ENCODE measurements at places on chromosomes 5 and 9. TPM values are rescaled to one million over a fixed set of nuclear protein-coding genes. Genes with fewer than 3 reads are reported as not detected.
A peak's percentile ranks its signal among the peaks of the same experiment; 100 is the strongest.

Gene SLC6A18
- total RNA-seq, result not detected

- H3K27ac ChIP-seq, result no peak overlapping the region
- no peak for DNase-seq
- no peaks in the 10 kb centered on the region for H3K27me3 ChIP-seq
These were observed 542.6 kb downstream of the CSNK1G3 start for GRCh38 chr5:124054564-124054963.

GRCh38 chr9:2570615-2571479 lies 50.7 kb upstream of the VLDLR start:
- no peak overlapping the region for H3K4me3 ChIP-seq
- peaks cover 13% of the 10 kb centered on the region for H3K27me3 ChIP-seq
- H3K36me3 ChIP-seq, result no peaks in the 10 kb centered on the region
- no peak overlapping the region for H3K27ac ChIP-seq
- DNase-seq, result no peak

DNA sequence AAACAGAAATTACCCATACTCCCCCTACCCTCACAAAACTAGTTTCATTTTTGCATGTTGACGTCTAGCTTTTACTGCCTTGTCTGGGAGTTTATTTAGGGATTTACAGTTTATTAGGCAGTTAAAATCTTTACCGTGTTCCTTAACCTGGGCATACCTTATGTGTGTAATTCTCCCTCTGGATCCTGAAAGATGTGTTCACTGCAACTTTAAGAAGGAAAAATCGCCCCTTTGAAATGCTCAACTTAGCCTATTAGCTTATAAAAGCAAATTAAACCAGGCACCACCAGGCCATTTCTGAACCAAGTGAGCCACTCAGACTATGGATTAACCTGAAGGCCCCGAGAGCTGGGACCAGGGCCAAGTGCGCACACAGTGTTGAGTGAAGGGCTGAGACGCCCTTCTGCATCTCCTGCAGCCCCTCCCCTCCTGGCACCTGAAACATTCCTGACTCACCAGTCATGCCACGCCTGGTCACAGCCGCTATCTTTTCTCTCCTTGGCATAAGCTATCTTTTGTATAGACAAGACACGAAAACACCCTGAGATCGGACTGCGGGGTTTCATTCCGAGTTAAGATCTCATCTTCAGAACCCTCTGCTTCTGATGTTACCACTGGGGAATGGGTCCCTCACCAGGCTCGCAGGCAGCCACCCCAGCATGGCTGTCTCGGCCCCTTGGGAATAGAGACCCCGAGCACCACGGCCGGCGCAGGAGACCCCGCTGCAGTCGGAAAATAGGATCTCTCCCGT lies 111.9 kb downstream of the ROR2 start:
- H3K4me3 ChIP-seq, result no peak overlapping the region
- no peak overlapping the region for H3K27ac ChIP-seq
- DNase-seq, result no peak
- peaks cover 78% of the 10 kb centered on the region for H3K27me3 ChIP-seq
- H3K36me3 ChIP-seq, result peaks cover 8% of the 10 kb centered on the region

DNA sequence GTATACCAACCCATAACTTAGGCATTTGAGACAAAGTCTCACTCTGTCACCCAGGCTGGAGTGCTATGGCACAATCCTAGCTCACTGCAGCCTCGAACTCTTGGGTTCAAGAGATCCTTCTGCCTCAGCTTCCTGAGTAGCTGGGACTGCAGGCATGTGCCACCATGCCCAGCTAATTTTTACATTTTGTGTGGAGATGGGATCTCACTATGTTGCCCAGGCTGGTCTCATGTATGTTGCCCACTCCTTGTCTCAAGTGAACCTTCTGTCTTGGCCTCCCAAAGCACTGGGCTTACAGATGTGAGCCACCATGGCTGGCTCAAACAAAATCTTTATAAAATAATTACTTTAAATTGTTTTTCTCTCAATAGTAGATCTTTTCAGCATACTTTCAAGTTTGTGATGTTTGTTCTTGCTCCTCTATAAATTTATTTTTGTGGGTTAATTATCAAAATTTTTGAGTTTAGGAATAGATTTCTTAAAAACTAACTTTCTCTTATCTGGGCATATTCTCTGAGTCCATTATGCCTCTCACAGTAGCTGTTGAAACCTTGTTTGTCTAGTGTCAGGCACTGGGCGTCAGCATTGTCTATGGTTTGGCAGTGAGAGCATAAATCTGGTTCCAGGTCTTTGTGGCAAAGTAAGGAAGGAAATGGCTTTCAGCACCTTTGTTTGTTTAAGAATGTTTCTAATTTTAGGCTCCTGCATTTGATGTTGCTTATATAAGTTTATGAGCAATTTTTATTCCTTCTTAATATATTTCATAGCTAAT lies 38.7 kb downstream of the NLN start:
- H3K4me3 ChIP-seq, result no peak overlapping the region
- DNase-seq, result peak; percentile 25

GRCh38 chr5:127826011-127826410 lies 122.8 kb downstream of the CCDC192 start:
- H3K4me3 ChIP-seq, result no peak overlapping the region
- no peaks in the 10 kb centered on the region for H3K36me3 ChIP-seq
- H3K4me1 ChIP-seq, result no peaks in the 10 kb centered on the region
- no peak for DNase-seq
- no peak overlapping the region for H3K27ac ChIP-seq

All from T-helper 17 cell (primary cell).